Placental pericyte (primary cell): ENCODE measurements at places on chromosomes 5 and 9. TPM values are rescaled to one million over a fixed set of nuclear protein-coding genes. Genes with fewer than 3 reads are reported as not detected.

ASTN2 gene
- 3.9 and 6.4 TPM in 2 replicates for total RNA-seq

ARL14EPL gene
- total RNA-seq: not detected in 2 replicates

CMBL gene
- total RNA-seq: 3.6 and 5.7 TPM in 2 replicates

C5orf52 gene
- total RNA-seq: not detected in 2 replicates

FBXW2 gene
- 28.9 and 31.5 TPM in 2 replicates for total RNA-seq

SLC25A2 gene
- 0.44 and 2.0 TPM in 2 replicates for total RNA-seq

GZMA gene
- not detected in 2 replicates for total RNA-seq
